ENCODE measurements at places on chromosomes 2 and 18.

GRCh38 chr2:102442967-102443828 is 20.2 kb downstream of the IL18RAP start:
- DNase-seq: peak; percentile 63

GRCh38 chr18:23283916-23284430 is 148.7 kb downstream of the CABLES1 start:
- no peak for DNase-seq

GRCh38 chr2:199025146-199025545 is 432.6 kb downstream of the SATB2 start:
- no peak for DNase-seq

DNA sequence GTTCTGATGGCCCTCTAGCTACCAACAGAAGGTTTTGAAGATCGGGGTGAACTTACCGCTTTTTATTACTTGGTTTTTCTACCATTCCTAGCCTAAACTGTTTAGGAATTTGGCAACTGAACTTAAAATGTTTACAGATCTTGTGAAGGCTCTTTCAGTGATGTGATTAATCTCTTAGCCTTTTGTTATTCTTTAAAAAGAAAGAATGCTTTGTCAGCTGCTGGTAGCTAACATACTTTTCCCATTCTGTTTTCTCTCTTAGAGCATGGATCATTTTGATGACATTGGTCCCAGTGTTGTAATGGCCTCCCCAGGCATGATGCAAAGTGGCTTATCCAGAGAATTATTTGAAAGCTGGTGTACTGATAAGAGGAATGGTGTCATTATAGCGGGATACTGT is 18.1 kb downstream of the CPSF3 start:
- peak; percentile 9 for DNase-seq

DNA sequence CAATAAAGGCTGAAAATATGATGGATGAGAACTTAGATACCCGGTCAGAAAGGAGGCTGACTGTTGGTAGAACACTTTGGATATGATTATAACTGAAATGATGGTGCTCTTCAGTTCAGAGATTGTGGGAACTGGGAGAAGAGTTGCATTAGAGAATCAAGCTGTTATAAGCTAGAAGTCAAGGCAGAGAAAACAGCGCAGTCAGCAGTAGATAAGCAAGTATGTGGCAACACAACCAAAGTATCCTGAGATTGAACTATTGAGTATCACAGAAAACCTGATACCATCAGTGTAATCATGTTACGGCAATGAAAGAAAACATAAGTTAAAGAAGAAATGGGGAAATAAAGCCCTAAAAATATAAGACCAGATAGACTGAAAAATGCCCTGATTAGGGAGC is 633.9 kb upstream of the LRRTM1 start:
- no peak for DNase-seq

GRCh38 chr2:217928324-217929181 is 74.2 kb downstream of the TNS1 start:
- peak; percentile 66 for DNase-seq

DNA sequence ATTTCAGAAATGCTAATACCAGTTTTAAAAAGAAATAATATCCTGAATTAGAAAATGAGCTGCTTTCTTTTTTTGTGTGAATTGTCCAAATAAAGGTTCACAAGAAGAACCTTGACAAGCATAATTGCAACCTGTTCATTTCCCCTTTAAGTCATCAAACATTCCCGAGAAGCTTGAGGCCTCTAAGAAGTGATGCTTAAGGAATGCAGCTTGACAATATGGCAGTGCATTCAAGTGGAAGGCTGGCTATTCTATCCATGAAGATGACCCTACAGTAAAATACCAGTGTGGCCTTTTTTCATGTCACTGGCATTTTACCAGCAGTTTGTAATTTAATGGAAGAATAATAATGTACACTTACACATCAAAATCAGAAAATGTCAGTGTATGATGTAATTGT is 216.7 kb downstream of the CTNNA2 start:
- no peak for DNase-seq

GRCh38 chr2:23487735-23488492 is 102.9 kb downstream of the KLHL29 start:
- no peak for DNase-seq

GRCh38 chr2:204550751-204551511 is 5.7 kb downstream of the PARD3B start:
- no peak for DNase-seq

DNA sequence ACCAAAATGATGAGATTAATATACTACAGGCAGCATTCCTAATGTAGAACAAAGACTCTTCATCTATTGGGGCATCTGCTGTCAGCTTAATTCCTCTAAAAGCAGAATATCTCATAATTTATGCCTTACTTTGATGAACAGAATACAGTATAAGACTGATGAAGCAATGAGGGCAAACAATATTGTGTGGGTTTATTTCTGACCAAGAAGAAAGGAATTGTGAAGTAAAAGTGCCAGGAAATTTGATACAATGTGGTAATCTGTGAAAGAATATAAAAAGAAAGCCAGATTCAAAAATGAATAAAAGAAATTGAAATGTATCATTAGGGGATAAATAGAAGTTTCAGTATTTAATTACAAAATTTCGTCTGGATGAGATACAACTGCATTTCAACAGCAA is 78.8 kb upstream of the TTC21B start:
- no peak for DNase-seq

GRCh38 chr2:176270100-176270750 is 983 bp downstream of the MTX2 start:
- peak; percentile 14 for DNase-seq

DNA sequence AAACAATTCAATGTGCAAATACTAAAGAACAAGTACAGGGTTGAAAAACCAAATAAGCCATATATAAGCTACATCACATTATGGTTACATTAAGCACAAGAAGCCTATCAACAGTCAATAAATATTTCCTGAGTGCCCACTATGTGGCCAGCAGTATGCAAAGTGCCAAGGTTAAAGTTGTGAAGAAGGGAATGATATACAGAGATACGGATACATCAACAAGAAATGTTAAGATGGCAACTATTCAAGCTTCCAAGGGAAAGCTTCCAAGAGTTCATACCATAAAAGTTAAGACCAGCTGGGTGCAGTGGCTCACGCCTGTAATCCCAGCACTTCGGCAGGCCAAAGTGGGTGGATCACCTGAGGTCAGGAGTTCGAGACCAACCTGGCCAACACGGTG is 14.0 kb downstream of the DYM start:
- no peak for DNase-seq

GRCh38 chr2:195505701-195506100 is 151.3 kb upstream of the SLC39A10 start:
- DNase-seq: no peak

- no peak for DNase-seq
Observed at GRCh38 chr2:67839242-67839641, 223.6 kb downstream of the C1D start.

- DNase-seq: no peak
Observed at GRCh38 chr2:3349211-3349693, 28.4 kb downstream of the EIPR1 start.

DNA sequence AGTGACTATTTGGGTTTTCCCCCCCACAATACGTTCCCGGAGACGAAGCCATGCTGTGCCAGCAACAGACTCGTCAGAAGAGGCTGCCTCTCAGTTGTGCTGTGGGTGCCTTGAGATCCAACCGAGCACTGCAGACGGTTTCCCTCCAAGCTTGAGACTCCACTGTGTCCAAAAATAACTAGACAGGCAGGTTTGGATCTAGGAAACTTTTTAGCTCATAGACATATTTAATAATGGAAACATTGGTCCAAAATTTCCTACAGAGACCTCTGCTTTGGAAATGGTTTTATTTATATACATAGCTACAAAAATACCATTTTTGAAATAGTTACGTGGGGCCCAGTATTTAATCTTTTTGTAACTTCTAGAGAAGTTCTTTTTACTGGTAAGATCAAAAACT is 63.1 kb upstream of the SPATS2L start:
- DNase-seq: no peak

All from suppressor macrophage treated with lipopolysaccharide for 1 hour (primary cell).